ENCODE measurements at places on chromosomes 3 and 15. TPM values are rescaled to one million over a fixed set of nuclear protein-coding genes. Genes with fewer than 3 reads are reported as not detected.

SLC22A14 gene
- not detected for total RNA-seq

TRIM42 gene
- not detected for total RNA-seq

SIDT1 gene
- not detected for total RNA-seq

MON1A gene
- total RNA-seq: 10.3 TPM

PTX3 gene
- total RNA-seq: 1.4 TPM

ANKRD63 gene
- 0.26 TPM for total RNA-seq

XPC gene
- total RNA-seq: 27.3 TPM

GOLGA6D gene
- total RNA-seq: 0.73 TPM

OSBPL10 gene
- 88.8 TPM for total RNA-seq

MST1R gene
- total RNA-seq: 4.8 TPM

GUCA1C gene
- total RNA-seq: not detected

EEF1AKMT4 gene
- 9.6 TPM for total RNA-seq

AMIGO3 gene
- 2.9 TPM for total RNA-seq

ROPN1 gene
- total RNA-seq: not detected

SYNPR gene
- 0.54 TPM for total RNA-seq

CHRD gene
- total RNA-seq: 0.63 TPM

BNIP2 gene
- 40.6 TPM for total RNA-seq

EBLN2 gene
- 3.8 TPM for total RNA-seq

ADGRG7 gene
- total RNA-seq: not detected

All from H1 (cell line).